Large intestine (tissue), 12 donors: ENCODE measurements at places on chromosomes 1 and 21.

GRCh38 chr1:30632481-30632880, 90.9 kb downstream of the MATN1 start:
- DNase-seq, result no peak

DNA sequence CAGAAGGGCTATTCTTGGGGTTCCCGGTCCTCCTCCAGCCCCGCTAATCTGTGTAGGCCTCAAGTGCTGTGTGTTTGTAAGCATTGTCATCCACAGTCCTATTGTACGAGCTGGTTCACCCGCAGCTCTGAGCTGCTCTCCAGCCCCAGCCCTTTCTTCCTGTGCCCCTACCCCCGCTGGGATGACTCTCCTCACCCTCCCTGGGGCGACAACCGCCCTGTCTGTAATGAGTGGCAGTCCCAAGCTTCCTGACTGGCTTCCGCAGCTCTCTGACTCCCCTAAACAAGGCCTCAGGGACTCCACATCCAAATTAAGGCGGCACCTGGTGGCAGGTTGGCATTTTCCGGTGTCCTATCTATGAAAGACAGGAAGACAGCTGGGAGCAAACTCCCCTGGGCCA, 45.8 kb downstream of the TFF3 start:
- no peak for DNase-seq

GRCh38 chr1:81562934-81563333, 237.8 kb upstream of the ADGRL2 start:
- DNase-seq, result no peak

- peak; percentile 14 for DNase-seq
These were observed 192.3 kb downstream of the SLC45A1 start for GRCh38 chr1:8510041-8510823.

DNA sequence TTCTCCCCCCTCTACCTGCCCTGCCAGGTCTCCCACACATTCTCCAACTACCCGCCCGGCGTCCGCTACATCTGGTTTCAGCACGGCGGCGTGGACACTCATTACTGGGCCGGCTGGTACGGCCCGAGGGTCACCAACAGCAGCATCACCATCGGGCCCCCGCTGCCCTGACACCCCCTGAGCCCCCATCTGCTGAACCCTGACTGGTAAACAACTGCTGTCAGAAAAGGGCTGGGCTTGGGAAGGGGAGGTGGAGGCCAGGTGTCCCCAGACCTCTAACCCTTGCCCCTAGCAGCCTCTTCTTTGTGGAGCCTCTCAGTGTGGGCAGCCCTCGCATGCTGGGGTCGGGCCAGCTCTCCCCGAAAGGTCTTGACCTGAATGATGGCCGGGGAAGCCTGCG, 2.9 kb upstream of the FBXO6 start:
- no peak for DNase-seq
